ENCODE measurements at places on chromosomes 4 and X.

- DNase-seq = peak; percentile 78
These were observed 10.7 kb upstream of the CXCL8 start for GRCh38 chr4:73729534-73730165.

GRCh38 chrX:68889249-68889648 is 60.4 kb downstream of the EFNB1 start:
- DNase-seq = no peak

DNA sequence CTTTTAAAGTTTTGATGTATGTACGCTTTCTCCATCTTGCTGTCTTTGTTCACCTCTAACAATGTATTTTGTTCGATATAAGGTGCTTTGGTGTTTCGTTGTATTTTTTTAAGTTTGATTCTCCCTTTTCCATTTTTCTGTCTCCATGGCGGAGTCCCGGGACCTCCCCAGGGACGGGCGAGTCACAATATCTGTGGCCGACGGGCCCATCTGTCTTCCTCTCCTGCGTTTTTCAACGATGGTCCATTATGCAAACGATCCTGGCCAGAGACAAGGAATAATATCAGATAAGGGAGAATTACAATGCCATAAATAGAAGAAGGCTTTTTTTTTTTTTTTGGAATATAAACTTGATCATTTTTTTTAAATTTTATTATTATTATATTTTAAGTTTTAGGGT is 112.3 kb upstream of the SHOX start:
- no peak for DNase-seq

GRCh38 chr4:74174421-74174820 is 16.5 kb downstream of the MTHFD2L start:
- no peak for DNase-seq

DNA sequence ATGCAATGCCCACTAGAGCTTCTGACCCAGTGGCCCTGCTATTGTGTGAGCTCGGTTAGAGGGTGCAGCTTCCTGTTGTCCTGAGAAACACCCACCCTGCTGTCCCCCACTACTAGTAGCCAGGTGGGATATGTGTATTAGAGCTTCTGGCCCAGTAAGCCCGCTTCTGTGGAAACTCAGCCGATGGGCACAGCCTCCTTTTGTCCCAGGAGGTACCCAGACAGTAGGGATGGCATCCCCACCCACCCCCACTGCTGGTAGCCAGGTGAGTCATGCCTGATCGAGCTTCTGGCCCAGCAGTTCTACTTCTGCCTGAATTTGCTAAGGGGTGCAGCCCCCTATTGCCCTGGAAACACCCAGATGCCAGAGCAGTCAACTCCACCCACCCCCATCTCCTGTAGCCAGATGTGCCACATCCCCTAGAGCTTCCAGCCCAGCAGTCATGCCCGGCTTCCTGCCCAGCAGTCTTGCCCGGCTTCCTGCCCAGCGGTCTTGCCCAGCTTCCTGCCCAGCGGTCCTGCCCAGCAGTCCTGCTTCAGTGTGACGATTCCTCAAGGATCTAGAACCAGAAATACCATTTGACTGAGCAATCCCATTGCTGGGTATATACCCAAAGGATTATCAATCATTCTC is 162.7 kb upstream of the KLF8 start:
- DNase-seq = no peak

Data from umbilical cord (tissue), 2 donors.